ENCODE measurements at places on chromosomes 16 and 17.
A peak's percentile ranks its signal among the peaks of the same experiment; 100 is the strongest.

GRCh38 chr17:51848451-51848850 lies 310.1 kb downstream of the CA10 start:
- DNase-seq, result no peak

DNA sequence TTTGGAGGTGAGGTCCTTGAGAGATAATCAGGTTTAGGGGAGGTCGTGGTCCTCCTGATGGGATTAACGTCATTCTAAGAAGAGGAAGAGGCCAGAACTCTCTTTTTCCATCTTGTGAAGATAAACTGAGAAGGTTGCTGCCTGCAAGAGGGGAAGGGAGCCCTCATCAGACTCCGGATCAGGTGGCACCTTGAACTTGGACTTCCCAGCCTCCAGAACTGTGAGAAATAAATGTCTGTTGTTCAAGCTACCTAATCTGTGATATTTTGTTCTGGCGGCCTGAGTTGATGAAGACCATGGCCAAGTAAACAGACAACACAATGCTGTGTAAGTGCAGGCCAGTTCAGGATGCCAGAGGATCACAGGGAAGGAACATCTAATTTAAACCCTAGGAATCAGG lies 10.9 kb upstream of the PRKCB start:
- DNase-seq, result peak; percentile 22

DNA sequence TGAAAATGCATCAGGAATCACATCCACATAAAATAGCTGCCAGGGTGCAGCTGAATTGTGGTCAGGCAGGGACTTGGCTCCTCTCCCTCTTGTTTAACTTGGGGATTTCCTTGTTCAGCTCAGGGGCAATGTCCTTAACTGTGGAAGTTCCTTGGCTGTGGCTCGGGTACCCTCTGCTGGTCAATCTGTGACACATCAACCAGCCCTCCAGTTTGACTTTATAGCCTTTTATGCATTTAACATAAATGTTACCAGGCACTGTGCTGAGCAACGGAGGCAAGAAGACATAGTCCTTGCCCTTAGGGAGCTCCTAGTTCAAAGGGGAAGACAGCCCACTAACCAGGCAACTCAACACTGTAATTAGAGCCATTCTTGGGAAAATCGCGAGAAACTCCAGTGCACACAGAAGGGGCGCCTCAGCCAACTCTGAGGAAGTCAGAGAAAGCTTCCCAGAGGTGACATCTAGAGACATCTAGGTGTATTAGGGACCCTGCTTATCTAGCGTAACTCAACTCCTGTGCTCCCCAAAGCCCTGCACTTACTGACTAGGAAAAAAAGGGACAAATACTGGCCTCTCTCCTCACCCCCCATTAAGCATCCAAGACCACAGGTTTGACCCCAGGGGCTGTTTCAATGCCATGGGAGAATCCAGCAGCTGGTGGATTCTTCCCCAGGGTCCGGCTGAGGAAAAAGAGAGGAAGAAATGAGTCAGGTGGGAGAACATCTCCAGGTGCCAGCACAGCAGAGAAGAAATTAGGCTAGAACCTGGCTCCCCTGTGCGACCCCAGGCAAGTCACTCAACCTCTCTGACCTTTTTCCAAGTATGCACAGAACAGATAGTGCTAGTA lies 17.3 kb upstream of the EEF2K start:
- DNase-seq, result peak; percentile 66

GRCh38 chr17:53765609-53766008 lies 57.1 kb upstream of the KIF2B start:
- no peak for DNase-seq

DNA sequence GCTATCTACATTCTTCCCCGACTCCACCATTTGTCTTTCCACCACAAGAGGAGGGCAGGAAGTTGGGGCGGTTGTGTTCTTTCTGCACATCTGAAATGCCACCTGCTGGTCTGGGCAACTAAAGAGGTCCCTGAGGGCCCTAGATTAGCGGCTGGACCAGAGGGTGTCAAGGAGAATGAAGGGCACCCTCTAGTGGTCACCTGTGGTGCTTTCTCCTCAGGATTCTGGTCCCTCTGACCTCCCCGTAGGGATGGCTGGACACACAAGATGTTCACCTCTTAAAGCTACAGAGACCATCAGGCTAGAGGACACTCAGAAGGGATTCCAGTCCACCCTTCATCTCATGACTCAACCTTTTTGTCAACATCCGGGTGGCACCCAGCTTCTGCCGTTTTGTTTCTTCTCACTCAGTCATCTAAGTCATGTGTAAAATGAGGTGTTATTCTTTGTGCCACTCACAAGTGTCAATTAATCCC lies 2.9 kb upstream of the SCIMP start:
- DNase-seq, result peak; percentile 72

GRCh38 chr17:65455972-65456343 lies 105.5 kb downstream of the AXIN2 start:
- DNase-seq, result no peak

GRCh38 chr16:26598061-26598460 lies 468.7 kb upstream of the C16orf82 start:
- peak; percentile 79 for DNase-seq

- no peak for DNase-seq
Observed at GRCh38 chr17:49597436-49597835, 21.8 kb downstream of the NXPH3 start.

DNA sequence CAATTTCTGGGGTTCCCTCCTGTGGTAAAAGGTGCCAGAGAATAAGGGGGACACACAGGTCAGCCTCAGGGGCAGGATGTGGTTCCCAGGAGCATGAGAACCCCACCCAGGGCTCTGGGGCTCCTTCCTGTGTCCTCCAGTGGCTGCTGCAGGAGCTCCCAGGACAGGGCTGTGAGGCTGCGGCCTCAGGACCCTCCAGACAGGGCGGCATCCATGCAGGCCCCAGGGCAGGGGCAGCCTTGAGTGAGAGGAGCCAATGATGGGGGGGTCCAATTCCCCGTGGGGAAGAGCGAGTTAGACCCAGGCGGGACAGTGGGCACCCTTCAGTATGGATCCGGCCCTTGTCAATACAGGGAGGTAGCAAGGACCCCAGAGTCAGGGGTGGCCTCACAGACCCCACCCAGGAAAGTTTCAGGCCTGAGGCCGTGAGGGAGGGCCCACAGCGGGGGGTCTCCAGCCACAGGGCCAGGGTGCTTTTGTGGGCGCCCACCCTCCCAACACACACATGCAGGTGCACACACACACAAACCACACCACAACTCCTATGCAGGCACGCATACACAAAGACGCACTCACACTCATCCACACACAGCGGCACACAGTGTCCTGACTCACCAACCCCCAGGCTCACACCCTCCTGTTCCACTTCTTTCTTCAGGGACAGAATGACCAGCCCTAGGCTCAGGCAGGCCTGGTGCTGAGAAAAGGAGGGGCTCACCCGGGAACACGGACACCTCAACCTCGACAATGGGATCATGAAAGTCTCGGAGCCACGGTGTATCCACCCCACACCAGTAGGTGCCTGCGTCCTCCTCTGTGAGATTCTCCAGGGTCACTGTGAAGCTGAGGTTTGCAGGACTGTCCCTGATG lies 1.8 kb downstream of the CD300C start:
- DNase-seq, result no peak

DNA sequence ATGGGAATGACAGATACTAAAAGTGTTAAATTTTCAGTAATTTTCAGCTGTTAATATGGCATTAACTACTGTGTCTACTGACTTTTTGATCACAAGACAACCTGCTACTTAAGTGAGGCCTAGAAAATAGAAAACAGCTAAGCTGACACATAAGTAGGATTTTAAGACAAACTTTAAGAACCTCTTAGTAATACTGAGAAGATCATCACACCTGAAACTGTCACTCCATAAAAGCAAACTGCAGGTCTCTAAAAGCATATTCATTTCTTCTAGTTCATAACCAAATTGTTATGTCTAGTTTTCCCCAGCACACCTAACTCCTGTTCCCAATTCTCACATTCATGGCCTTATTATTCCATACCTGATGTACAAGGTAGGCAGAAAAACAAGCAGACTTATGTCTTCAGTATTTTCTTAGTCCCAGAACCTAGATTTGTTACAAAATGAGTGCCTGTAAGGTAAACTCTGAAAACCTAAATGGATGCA lies 8.0 kb downstream of the SRSF1 start:
- DNase-seq, result no peak

- DNase-seq, result no peak
Observed at GRCh38 chr17:74832421-74832820, 27.3 kb downstream of the GRIN2C start.

DNA sequence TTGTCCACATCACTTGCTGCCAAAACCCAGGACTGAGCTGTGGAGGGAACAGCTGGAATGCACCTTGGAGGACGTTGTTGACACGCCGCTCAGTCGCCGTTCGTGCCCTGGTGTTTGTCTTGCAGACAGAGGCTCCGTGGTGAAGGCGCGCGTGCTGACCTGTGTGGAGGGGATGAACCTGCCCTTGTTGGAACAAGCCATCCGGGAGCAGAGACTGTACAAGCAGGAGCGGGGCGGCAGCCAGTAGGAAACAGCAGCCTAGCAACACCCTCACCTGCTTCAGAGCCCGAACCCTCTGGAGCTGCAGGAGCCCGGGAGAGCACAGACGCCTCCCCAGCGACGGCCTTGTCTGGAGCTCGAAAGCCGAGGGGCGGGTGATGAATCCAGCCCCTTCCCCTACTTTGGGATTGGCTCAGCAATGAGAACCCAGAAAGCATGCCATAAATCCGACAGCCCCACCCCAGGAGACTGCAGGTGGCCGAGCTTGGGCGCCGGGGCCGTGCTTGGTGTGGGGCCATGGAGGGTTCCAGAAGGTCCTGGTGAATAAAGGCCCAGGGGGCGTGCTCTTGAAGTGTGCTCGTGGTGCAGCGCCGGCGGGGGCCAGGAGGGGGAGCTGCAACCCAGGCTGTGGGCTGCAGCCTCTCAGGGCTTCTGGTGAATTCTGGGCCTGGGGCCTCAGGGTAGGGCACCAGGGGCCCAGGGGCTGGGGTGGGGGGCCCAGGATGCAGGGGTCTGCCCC lies 470 bp upstream of the CDK3 start:
- DNase-seq, result peak; percentile 91

- DNase-seq, result no peak
Observed at GRCh38 chr17:58436805-58437239, 19.5 kb upstream of the RNF43 start.

- no peak for DNase-seq
Observed at GRCh38 chr17:51152766-51153209, 571 bp upstream of the NME1 start.

GRCh38 chr16:3643095-3643730 lies 11.3 kb upstream of the DNASE1 start:
- peak; percentile 26 for DNase-seq

GRCh38 chr17:80117491-80118401 lies 16.4 kb downstream of the GAA start:
- DNase-seq, result no peak

DNA sequence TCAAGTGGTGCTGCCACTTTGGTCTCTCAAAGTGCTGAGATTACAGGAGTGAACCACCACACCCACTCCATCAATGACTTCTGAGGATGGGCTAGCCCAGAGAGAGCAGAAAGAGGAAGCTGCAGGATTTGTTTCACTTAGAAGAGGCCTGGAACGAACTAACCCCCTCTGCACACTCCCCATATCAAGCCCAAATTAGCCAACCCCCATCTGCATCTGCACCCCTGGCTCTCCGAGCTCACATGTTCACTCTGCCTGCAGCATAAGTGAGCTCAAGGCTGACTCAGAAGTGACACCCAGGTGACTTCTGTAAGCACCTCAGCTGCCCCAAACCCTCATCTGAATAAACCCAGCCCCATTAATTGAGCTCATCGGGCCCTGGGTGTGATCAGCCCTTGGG lies 4.8 kb downstream of the SCNN1G start:
- no peak for DNase-seq

DNA sequence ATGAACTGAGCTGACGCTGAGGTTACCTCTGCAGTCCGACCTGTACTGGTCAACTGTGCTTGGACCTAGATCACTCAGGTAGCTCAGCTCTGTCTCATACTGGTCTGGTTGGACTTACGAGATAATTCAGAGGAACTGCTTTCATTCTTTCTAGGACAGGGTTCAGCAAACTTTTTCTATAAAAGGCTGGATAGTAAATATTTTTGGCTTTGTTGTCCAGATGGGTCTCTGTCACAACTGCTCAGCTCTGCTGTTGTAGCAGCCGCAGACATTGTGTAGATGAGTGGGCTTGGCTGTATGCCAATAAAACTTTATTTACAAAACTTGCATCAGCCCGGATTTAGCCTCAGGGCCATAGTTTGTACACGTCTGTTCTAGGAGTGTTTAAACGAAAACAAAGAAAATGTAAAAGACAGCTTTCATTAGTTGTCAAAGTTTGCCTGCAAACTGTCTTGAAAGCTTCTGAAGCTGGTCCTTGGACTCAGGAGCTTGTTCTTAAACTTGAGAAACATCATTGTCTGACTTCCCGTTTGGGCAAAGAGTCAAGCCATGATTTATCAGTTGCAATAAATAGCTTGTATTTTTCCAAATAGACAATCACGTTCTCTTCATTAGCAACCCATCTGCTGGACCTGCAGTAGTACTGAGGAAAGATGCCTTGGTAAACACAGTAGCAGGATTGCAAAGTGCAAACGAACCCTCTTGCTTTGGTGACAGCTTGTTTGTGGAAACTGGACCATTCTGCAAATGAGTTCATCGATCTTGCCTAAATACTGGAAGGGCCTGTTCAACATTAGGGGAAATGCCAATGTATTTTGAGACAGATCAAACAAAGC lies 253.4 kb downstream of the SNX29 start:
- DNase-seq, result no peak

DNA sequence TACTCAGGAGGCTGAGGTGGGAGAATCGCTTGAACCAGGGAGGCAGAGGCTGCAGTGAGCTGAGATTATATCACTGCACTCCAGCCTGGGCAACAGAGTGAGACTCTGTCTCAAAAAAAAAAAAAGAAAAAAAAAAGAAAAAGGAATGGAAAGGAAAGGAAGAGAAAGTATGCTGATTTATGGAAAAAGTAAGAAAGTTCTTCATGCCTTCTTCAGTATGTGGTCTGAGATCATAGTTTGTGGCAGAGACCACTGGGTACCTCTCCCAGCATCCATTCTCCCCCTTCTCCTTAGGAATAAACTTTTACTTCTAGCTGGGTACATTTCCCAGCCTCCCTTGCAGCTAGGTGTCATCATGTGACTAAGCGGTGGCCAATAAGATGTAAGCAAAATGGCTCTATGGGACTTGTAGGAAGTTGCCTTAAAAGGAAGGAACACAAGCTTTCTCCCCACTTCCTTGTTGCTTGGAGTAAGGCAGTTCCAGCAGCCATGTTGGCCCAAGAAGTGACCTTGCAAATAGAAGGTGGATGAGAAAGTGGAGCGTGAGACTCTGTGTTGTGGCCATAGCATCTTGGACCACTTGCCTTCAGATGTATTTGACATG lies 26.1 kb upstream of the XPO6 start:
- no peak for DNase-seq

GRCh38 chr17:47968836-47969235 lies 2.1 kb upstream of the CDK5RAP3 start:
- no peak for DNase-seq

- no peak for DNase-seq
Observed at GRCh38 chr16:84074721-84075120, 32.1 kb upstream of the SLC38A8 start.
